CD4-positive, alpha-beta T cell treated with Interleukin-6 at 100 ng/mL for 8 hours (primary cell): ENCODE measurements at places on chromosomes 3 and 15.

- DNase-seq, result no peak
Measured at GRCh38 chr3:82960379-82960778, 1198.9 kb upstream of the GBE1 start.

GRCh38 chr3:6540981-6541380 lies 319.9 kb upstream of the GRM7 start:
- DNase-seq, result no peak

DNA sequence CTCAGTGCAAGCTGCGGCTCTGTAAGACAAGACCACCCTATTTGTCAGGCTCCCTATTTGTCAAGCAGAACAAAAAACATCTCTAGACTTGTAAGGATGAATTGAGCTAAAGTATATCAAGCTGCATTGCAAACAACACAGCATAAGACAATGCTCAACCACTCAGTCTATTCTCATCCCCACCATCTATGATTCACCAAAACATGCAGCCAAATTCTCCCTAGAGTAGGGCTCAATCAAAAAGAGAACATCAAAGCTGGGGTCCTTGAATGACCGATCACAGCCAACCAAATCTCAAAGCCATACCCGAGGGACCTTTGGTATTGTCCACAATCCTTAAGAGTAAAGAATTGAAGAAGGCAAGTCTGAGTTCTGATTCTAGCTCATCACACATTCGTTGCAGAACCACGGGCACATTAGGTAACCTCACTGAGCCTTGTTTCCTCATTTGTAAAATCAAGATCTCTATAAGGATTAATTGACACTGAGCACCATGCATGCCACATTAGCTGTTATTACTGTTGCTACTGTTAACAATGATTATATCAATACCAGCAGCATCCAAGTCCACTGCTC lies 31.2 kb downstream of the RFTN1 start:
- no peak for DNase-seq

GRCh38 chr15:32636410-32636809 lies 5.1 kb upstream of the SCG5 start:
- DNase-seq, result no peak

- no peak for DNase-seq
Measured at GRCh38 chr3:151604891-151605290, 128.8 kb upstream of the AADACL2 start.

DNA sequence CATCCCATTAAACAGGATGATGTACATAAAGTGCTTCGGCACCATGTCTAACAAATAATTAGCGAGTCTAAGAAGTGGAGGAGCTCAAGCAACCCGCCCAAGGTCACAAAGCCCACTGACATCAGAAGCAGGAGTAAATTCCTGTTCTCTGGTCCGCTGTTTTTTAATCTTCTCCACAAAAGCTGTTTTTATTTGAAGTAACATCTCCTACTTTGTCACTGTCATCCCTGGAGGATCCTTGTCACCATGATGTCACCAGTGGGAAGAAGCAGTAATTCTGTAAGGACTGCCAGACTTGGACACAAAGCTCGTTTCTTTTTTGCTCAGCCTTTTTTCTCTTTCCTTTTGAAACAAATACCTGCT lies 216.2 kb downstream of the STT3B start:
- DNase-seq, result no peak

DNA sequence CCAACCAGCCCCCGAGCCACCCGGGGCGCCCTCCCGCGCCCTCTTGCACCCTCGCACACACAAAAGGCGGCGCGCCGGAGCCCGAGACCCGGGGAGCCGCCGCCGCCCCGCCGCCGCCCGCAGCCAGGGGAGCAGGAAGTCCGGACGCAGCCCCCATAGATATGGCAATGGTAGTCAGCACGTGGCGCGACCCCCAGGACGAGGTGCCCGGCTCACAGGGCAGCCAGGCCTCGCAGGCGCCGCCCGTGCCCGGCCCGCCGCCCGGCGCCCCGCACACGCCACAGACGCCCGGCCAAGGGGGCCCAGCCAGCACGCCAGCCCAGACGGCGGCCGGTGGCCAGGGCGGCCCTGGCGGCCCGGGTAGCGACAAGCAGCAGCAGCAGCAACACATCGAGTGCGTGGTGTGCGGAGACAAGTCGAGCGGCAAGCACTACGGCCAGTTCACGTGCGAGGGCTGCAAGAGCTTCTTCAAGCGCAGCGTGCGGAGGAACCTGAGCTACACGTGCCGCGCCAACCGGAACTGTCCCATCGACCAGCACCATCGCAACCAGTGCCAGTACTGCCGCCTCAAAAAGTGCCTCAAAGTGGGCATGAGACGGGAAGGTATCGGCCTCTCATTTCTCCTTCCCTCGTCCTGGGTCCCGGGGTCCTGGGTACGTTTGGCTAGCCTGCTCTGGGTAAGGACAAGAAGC lies 1.6 kb downstream of the NR2F2 start:
- DNase-seq, result no peak

- no peak for DNase-seq
Measured at GRCh38 chr3:65017359-65017758, 329.6 kb upstream of the ADAMTS9 start.

GRCh38 chr3:110165370-110165743 lies 828.0 kb upstream of the DPPA4 start:
- no peak for DNase-seq

GRCh38 chr3:124250053-124250452 lies 258.1 kb upstream of the ROPN1 start:
- DNase-seq, result no peak

DNA sequence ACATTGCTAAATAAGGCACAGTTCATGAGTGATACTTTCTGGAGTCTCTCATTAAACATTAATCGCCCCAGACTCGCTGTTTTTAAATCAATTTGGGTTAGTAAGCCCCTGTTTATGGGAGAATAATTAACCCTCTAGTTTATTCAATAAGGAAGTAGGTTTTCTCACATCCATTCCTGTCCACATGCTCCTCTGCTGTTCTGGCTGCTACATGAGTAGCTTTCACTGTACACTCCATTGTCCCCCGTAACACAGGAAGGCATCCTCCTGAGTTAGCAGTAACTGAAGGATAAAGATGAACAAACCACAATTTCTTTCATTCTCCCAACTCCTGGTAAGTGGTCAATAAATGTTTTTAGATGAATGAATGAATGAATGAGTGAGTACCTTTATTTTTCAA lies 378.5 kb downstream of the DIPK2A start:
- DNase-seq, result no peak

- no peak for DNase-seq
Measured at GRCh38 chr3:126424039-126424717, 29.5 kb downstream of the CFAP100 start.

- no peak for DNase-seq
Measured at GRCh38 chr3:190121383-190121782, 686 bp upstream of the P3H2 start.

DNA sequence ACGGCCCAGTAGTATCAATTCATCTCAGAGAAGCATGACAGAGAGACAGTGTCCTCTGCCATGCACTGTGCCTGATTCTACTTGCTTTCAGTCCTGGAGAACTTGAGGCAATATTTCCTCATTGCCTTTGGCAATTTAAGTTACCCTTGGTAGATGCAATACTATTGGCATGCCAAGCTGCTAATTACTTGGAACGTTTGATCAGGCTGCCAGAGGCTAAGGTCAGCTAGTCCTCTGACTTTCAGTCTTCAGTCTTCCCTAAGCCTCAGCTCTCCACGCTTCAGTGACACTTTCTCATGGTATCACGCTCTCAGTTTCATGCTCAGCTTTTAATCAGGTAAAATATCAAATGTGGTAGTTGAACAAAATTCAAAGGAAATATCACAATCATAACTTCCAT lies 13.1 kb upstream of the OSBPL11 start:
- DNase-seq, result no peak

- no peak for DNase-seq
Measured at GRCh38 chr15:44397869-44398268, 29.6 kb upstream of the CTDSPL2 start.

DNA sequence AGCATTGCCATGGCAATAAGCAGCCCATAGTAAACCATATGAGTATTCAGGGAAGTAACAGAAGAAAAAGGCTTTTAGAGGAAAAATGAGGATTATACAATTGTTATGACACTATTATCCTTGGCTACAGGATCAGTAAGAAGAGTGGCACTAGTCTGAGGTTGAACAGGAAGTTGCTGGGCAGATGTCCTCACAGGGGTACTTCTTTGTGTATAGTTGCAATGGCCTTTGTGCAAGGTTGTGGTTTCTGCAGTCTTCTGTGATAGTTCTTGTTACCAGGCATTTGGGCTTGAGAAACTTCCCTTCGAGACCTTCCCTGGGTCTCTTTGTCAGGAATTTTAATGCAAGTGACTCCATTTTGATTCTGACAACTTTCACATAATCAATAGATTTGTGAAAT lies 100.6 kb upstream of the ATP11B start:
- DNase-seq, result no peak

- DNase-seq, result no peak
Measured at GRCh38 chr3:188431553-188431952, 277.6 kb downstream of the LPP start.

- DNase-seq, result no peak
Measured at GRCh38 chr3:118187221-118187620, 847.4 kb downstream of the IGSF11 start.

- peak; percentile 54 for DNase-seq
Measured at GRCh38 chr15:66387163-66388042, 691 bp downstream of the MAP2K1 start.

- DNase-seq, result no peak
Measured at GRCh38 chr3:72696815-72697214, 151.4 kb downstream of the SHQ1 start.

DNA sequence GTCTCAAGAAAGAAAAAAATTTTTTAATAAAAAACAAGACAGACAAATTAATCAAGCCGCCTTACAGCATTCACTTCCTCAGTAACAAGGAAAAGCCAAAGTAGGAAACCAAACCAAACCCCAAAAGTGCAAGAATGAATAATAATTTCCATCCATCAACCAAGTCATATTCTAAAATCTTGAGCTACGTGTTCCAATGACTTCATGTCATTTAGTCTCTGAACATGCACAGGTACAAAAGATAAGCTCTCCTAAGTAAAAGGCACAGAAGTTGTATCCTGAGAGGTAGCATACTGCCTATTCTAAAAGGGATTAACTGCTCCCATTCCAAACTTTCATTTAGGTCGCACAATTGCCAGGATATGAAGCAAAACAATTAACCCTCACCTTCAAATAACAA lies 29.7 kb downstream of the SLC4A7 start:
- DNase-seq, result no peak

DNA sequence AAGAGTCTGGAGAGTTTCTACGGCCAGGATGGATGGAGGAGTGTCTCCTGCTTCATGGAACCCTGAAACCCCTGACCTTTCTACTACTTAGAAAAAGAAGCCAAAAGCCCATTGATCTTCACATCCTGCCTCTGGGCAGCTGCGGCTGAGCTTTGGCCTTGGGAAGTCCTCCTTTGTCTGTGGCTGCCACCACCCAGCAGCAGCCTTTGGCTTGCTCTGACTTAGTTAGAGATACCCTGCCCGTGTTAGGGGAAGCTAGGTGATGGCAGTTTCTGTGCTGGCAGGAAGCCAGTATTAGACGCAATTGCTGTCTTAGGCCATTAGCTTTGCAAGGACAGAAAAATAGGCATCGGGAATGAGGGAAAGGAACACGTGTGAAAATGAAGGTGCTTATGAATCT lies 18.8 kb downstream of the APH1B start:
- DNase-seq, result no peak

DNA sequence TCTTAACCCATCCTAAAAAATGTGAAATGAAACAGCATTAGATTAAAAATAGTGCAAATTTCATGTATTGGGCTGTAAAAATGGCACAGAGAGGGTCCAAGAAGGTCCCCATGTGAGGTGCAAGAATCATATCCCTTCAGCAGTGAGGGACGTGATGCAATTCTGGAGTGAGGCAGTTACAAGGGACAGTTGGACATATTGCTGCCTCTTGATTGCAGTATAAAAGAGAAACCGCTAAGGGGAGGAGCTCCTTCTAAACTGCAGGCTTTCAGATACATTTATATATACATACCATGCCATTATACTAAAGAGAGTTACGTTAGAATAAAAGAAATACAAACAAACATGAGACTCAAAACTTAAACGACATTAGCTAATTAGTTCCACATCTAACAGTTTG lies 304.2 kb upstream of the CTNNB1 start:
- no peak for DNase-seq

DNA sequence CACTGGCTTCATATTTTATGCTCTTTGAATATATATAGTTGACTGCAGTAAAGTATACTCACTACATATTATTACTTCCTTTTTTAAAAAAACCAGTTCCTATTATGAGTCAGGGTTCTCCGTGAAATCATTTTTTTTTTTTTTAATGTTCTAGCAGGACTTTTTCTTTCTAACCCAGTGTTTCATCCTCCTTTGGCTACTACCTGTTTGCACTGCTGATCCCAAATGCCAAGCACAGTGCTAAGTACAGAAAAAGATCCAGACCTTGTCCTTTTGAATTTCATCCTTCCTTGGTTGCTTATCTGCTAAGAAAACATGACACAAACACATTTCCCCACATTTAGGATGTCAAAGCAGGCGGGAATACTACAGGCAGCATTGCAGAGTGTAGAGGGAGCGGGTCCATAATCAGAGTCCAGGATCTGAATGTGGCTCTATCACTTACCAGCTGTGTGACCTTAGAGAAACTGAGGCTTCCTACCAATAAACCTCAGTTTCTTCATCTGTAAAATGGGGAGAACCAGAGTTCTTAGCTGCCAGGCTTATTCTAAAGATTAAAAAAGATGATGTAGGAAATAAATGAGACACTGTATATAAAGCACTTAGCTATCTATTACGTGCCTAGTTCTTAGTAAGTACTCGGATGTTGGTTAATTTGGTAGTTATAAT lies 37.2 kb upstream of the ANPEP start:
- no peak for DNase-seq

DNA sequence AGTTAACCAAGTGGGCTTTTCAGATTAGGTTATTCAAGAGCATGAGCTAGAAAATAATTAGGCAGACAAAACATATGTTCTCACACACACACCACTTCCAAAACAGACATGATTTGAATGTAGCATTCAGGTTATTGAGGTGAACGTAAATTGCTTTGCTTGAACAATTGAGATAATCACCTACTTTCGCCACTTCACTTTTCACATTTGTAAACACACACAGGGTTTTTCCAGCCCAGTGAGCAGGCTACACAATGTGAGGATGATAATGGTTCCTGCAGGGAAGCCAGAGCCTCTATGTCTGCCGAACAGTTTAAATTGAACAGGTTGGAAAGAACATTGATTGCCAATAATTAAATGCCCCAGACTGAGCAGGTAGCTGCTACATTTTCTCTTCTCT lies 560.8 kb downstream of the OCA2 start:
- no peak for DNase-seq
